ENCODE measurements at places on chromosomes 12 and 14. TPM values are rescaled to one million over a fixed set of nuclear protein-coding genes. Genes with fewer than 3 reads are reported as not detected.

Gene MMP14
- total RNA-seq, result 2.4 TPM

Gene RPL10L
- not detected for total RNA-seq

Gene OR6C2
- total RNA-seq, result not detected

Gene COL2A1
- not detected for total RNA-seq

Gene SELPLG
- total RNA-seq, result 144 TPM

Gene APEX1
- total RNA-seq, result 142 TPM

Gene CCDC196
- total RNA-seq, result not detected

Gene REP15
- not detected for total RNA-seq

Gene CLMN
- 1.6 TPM for total RNA-seq

Gene EIF5
- 240 TPM for total RNA-seq

DNA sequence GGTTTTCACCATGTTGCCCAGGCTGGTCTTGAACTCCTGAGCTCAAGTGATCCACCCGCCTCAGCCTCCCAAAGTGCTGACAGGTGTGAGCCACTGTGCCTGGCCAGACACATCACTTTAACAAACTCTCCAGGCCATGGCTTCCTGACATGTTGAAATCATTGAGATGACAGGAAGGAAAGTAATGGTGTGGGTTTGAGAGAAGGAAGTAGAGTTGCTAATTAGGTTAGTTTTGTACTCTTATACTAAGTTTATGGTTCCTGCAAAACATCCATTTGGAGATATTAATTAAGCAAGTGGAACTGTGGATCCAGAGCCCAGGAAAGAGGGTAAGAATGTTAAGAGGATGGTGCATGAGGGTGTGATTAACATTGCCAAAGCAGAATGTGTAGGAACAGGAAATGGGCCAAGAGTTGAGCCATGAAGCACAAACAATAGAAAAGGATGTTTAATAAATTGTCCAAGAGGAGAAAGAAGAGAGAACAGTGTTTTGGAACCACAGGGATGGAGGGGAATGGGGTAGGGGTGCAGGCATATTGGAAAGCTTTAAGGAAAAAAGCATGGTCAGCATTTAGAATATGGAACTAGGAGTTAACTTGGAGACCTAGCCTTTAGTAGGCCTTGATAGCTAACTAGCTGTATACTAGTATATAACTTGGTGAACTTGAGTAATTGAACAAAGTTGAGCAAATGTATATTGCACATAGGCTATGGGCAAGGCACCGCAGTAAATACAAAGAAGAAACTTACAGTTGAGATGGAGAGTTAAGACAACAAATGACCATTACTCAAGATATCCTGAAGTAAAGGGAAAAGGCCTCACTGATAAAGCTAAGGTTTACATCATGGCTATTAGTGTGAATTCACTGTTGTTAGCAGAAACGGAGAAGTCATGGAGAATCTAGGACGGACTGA is 91.3 kb upstream of the DNM1L start:
- H3K4me1 ChIP-seq, result peaks cover 60% of the 10 kb centered on the region
- DNase-seq, result no peak
- no peaks in the 10 kb centered on the region for H3K27me3 ChIP-seq

DNA sequence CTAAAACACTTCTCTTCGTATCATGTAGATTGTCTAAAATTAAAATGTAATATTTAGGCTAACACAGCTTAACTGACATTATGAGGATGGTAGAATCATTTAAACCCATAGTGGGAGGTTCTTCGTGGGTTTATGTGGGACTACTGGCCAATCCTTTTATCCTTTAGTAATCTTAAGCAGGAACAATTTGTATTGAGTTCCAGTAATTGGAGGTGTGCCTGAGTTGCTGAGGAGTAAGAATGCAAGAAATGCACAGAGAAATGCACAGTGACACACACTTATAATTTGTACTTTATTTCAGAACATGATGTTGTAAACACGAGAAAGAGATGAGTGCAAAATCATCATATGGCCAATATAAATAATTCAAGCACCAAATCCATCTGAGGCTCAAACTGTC is 22.3 kb downstream of the OTOGL start:
- no peaks in the 10 kb centered on the region for H3K27me3 ChIP-seq
- H3K36me3 ChIP-seq, result no peaks in the 10 kb centered on the region
- H3K4me1 ChIP-seq, result no peaks in the 10 kb centered on the region
- no peak for DNase-seq

- H3K27ac ChIP-seq, result no peak overlapping the region
- DNase-seq, result no peak
- peaks cover 39% of the 10 kb centered on the region for H3K27me3 ChIP-seq
- H3K36me3 ChIP-seq, result no peaks in the 10 kb centered on the region
Measured at GRCh38 chr12:69663726-69664125, 35.4 kb downstream of the BEST3 start.

- H3K27ac ChIP-seq, result no peak overlapping the region
- H3K36me3 ChIP-seq, result no peaks in the 10 kb centered on the region
- peaks cover 19% of the 10 kb centered on the region for H3K27me3 ChIP-seq
- no peak for DNase-seq
- no peak overlapping the region for H3K4me3 ChIP-seq
Measured at GRCh38 chr12:3543826-3544225, 52.8 kb downstream of the PRMT8 start.

DNA sequence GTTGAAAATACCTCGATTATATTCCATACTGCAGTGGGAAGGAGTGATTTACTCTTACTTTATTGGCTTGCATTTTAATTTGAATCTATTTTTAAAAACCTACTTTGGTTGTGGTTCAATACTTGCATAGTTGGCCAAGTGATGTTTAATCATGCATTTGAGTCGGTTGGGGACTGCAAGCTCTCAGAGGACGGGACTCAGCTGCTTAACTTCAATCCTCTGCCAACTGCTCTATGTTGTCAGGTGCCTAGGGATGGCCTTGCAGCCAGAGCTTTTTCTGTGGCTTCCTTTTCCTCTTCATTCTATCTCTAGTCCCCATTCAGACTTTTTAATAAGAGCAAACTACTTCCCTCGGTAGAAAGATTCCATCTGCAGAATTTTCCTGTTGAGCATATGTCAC is 53.4 kb upstream of the KRR1 start:
- no peak overlapping the region for H3K4me3 ChIP-seq
- no peak for DNase-seq
- no peak overlapping the region for H3K27ac ChIP-seq
- peaks cover 25% of the 10 kb centered on the region for H3K27me3 ChIP-seq
- peaks cover 2% of the 10 kb centered on the region for H3K4me1 ChIP-seq
- no peaks in the 10 kb centered on the region for H3K36me3 ChIP-seq

- no peaks in the 10 kb centered on the region for H3K27me3 ChIP-seq
- no peak overlapping the region for H3K27ac ChIP-seq
- no peaks in the 10 kb centered on the region for H3K36me3 ChIP-seq
- H3K4me3 ChIP-seq, result no peak overlapping the region
Measured at GRCh38 chr14:83294941-83295340, 1761.3 kb upstream of the SEL1L start.

GRCh38 chr12:49230805-49231194 is 34.1 kb upstream of the TUBA1C start:
- no peak overlapping the region for H3K27ac ChIP-seq
- H3K27me3 ChIP-seq, result peaks cover 12% of the 10 kb centered on the region
- peaks cover 15% of the 10 kb centered on the region for H3K4me1 ChIP-seq

DNA sequence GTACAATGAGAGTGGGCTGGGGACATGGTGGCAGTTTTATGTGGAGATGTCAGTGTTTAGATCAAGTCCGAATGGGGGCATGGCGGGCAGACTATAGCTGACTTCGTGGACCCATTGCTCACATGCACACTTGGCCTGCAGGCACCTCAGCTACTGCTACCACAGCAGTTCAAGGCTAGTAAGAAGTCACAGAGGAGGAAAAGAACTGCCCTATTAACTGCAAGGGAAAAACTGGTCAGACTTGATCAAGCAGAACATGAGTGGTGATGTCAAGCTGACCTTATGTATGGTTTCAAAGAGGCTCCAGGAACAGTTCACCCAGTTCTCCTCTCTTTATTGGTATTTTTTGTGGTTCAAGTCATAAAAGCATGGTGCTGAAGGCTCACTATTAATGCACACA is 30.2 kb upstream of the FRS2 start:
- H3K4me1 ChIP-seq, result no peaks in the 10 kb centered on the region
- no peak overlapping the region for H3K4me3 ChIP-seq
- no peaks in the 10 kb centered on the region for H3K27me3 ChIP-seq

GRCh38 chr14:56199982-56200577 is 81.9 kb downstream of the PELI2 start:
- peaks cover 17% of the 10 kb centered on the region for H3K4me1 ChIP-seq
- H3K4me3 ChIP-seq, result no peak overlapping the region
- H3K36me3 ChIP-seq, result peaks cover 2% of the 10 kb centered on the region

- H3K4me1 ChIP-seq, result no peaks in the 10 kb centered on the region
- H3K36me3 ChIP-seq, result no peaks in the 10 kb centered on the region
- no peak for DNase-seq
- H3K4me3 ChIP-seq, result no peak overlapping the region
- no peaks in the 10 kb centered on the region for H3K27me3 ChIP-seq
Measured at GRCh38 chr12:126858560-126858959, 1408.4 kb upstream of the TMEM132C start.

GRCh38 chr14:74573421-74574089 is 38.5 kb downstream of the LTBP2 start:
- no peak for DNase-seq
- H3K27me3 ChIP-seq, result peaks cover 46% of the 10 kb centered on the region
- no peak overlapping the region for H3K27ac ChIP-seq
- no peaks in the 10 kb centered on the region for H3K36me3 ChIP-seq

GRCh38 chr12:125092108-125092871 is 27.1 kb downstream of the AACS start:
- no peak overlapping the region for H3K27ac ChIP-seq
- no peak for DNase-seq
- H3K36me3 ChIP-seq, result peaks cover 5% of the 10 kb centered on the region
- no peaks in the 10 kb centered on the region for H3K27me3 ChIP-seq

- H3K27ac ChIP-seq, result no peak overlapping the region
- DNase-seq, result no peak
- H3K36me3 ChIP-seq, result no peaks in the 10 kb centered on the region
- no peak overlapping the region for H3K4me3 ChIP-seq
- peaks cover 10% of the 10 kb centered on the region for H3K27me3 ChIP-seq
Measured at GRCh38 chr14:52619687-52620086, 67.1 kb downstream of the GPR137C start.

GRCh38 chr12:1927051-1927680 is 8.7 kb upstream of the CACNA2D4 start:
- DNase-seq, result no peak
- no peak overlapping the region for H3K27ac ChIP-seq
- H3K27me3 ChIP-seq, result peaks cover 2% of the 10 kb centered on the region
- no peaks in the 10 kb centered on the region for H3K36me3 ChIP-seq

DNA sequence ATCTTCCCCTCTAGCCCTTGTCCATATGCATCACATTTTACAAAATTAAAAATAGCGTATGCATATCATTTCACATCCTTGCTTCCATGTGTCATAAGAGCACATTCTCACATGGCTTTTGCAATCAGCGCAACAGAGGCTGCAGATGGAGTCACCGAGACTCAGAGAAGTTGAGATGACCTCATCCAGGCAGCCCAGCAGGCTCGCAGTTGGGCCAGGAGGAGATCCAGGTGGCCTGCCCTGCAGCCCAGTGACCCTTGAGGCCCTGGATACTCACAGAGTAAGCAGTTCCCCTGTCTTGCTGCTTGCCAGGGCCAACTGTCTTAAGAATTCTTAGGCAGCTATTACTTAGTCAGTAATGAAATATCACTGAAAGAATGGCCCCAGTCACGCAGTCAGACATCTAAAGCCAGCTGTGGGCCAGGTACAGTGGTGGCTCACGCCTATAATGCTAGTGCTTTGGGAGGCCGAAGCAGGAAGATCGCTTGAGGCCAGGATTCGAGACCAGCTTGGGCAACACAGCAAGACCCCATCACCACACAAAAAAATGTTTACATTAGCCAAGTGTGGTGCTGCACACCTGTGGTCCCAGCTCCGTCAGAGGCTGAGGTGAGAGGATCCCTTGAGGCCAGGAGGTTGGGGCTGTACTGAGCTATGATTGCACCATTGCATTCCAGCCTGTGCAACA is 9.1 kb downstream of the CAMKK2 start:
- H3K4me1 ChIP-seq, result peaks cover 18% of the 10 kb centered on the region
- no peak overlapping the region for H3K27ac ChIP-seq
- H3K27me3 ChIP-seq, result no peaks in the 10 kb centered on the region

DNA sequence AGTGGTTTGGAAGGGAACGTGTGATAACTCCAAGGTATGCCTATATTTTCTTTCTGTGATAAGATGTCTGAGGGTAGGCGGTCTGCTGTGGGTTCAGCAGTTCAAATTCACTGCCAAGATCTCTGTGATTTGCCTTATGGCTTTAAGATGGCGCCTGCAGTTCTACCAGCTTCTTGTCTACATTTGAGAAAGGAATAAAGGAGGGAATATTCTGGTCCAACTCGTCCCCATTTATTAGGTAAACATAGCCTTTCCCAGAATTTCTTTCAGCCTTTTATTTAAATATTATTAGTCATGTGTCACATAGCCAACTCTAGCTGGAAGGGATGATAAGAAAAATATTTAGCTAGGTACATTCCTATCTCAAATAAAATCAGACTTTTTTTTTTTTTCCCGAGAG is 48.8 kb downstream of the KCNJ8 start:
- no peak for DNase-seq
- peaks cover 5% of the 10 kb centered on the region for H3K27me3 ChIP-seq
- no peaks in the 10 kb centered on the region for H3K4me1 ChIP-seq
- H3K36me3 ChIP-seq, result no peaks in the 10 kb centered on the region
- no peak overlapping the region for H3K27ac ChIP-seq

DNA sequence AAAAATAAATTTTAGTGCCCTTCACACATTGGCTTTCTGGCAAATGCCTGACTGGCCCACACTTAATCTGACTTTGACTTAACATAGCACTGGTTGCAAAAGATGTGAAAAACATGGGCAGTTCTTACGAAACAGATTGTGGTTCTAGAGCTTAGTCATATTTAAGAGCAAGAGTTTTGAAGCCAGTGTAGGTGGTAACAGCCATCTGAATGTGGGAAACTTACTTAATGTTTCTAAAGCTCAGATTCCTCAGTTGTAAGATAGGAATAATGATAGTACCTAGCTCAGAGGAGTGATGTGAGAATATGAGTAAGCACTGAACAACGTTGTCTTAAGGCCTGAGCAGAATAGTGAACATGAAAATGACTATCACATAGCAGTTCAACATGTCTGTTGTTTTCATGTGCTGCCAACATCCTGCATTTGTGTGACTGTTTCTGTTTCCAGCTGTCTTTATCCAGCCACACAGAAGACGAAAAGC is 262.7 kb downstream of the SYT1 start:
- H3K27me3 ChIP-seq, result no peaks in the 10 kb centered on the region
- H3K4me3 ChIP-seq, result no peak overlapping the region
- no peak for DNase-seq
- H3K36me3 ChIP-seq, result no peaks in the 10 kb centered on the region
- no peak overlapping the region for H3K27ac ChIP-seq
- H3K4me1 ChIP-seq, result no peaks in the 10 kb centered on the region

- no peak overlapping the region for H3K27ac ChIP-seq
- H3K36me3 ChIP-seq, result no peaks in the 10 kb centered on the region
- no peak for DNase-seq
- H3K4me3 ChIP-seq, result no peak overlapping the region
Measured at GRCh38 chr14:34420547-34421150, 41.4 kb downstream of the SPTSSA start.

GRCh38 chr12:112595410-112595809 is 176.7 kb downstream of the PTPN11 start:
- no peak overlapping the region for H3K27ac ChIP-seq
- no peaks in the 10 kb centered on the region for H3K36me3 ChIP-seq
- H3K4me1 ChIP-seq, result no peaks in the 10 kb centered on the region

GRCh38 chr12:6171409-6172015 is 28.7 kb upstream of the CD9 start:
- no peak overlapping the region for H3K4me3 ChIP-seq
- H3K27ac ChIP-seq, result no peak overlapping the region
- DNase-seq, result no peak

- H3K4me3 ChIP-seq, result no peak overlapping the region
- no peak overlapping the region for H3K27ac ChIP-seq
- no peaks in the 10 kb centered on the region for H3K4me1 ChIP-seq
- no peak for DNase-seq
Measured at GRCh38 chr12:45184147-45184963, 31.5 kb upstream of the ANO6 start.
